ENCODE measurements at places on chromosomes 11 and 22.

- no peaks in the 10 kb centered on the region for H3K27me3 ChIP-seq
- no peak for DNase-seq
- peaks cover 22% of the 10 kb centered on the region for H3K4me1 ChIP-seq
- H3K36me3 ChIP-seq, result no peaks in the 10 kb centered on the region
Measured at GRCh38 chr11:46117842-46118241, 3.4 kb downstream of the PHF21A start.

- H3K4me3 ChIP-seq, result no peak overlapping the region
- H3K27me3 ChIP-seq, result no peaks in the 10 kb centered on the region
- no peak overlapping the region for H3K27ac ChIP-seq
- H3K36me3 ChIP-seq, result no peaks in the 10 kb centered on the region
Measured at GRCh38 chr11:121482231-121483129, 29.7 kb upstream of the SORL1-AS1 start.

DNA sequence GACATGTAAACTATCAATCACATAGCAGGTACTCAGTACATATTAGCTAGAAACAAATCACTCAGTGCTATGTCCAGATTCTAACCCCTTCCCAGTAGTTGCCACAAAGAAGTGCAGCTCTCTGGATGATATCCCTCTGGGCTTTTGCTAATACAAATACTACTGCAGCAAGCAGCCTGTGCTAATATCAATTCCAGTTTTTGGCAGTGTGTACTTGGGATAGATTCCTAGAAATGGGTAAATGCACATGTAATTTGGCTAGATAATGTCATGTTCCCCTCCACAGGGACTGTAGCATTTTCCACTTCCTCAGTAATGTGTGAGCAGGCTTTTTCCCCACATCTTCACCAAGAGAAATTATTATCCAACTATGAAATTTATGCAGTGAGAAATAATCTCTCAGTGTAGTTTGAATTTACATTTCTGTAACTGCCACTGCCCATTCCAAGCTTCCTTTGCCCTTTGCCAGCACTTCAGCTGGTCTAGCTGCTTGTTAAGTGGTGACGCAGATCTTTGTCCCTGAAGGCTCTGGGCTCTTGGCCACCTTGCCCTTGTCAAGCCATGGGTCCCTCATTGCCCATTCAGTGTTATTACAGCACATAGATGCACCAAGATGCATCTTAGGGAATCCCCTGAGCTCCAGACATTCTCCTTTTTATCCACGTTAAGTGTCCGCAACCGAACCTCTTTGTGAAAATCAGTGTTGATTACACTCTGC, 107.1 kb upstream of the CLPB start:
- no peak overlapping the region for H3K27ac ChIP-seq
- no peaks in the 10 kb centered on the region for H3K36me3 ChIP-seq
- H3K4me1 ChIP-seq, result no peaks in the 10 kb centered on the region
- H3K27me3 ChIP-seq, result no peaks in the 10 kb centered on the region
- no peak overlapping the region for H3K4me3 ChIP-seq

DNA sequence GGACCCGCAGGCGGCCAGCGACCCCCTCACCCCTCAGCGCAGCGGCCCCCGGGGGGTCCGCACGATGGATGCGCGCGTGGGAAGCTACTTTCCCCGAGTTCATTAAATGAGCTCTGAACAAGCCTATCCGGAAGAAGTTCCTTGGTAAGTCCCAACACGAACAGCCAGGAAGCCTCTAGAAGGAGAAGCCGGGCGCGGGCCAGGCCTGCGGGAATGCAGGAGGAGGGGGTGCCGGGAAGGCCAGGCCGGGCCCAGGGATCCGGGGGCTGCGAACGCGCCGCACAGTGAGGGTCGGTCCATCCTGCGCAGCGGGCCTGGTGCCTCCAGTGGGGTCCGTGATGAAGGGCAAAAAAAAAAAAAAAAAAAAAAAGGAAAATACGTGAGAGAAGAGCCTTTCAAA, 36.9 kb downstream of the TOLLIP start:
- H3K27ac ChIP-seq, result no peak overlapping the region
- H3K27me3 ChIP-seq, result no peaks in the 10 kb centered on the region
- no peak for DNase-seq
- H3K4me3 ChIP-seq, result no peak overlapping the region

GRCh38 chr11:85953491-85954143, 98.4 kb downstream of the CCDC83 start:
- peaks cover 19% of the 10 kb centered on the region for H3K36me3 ChIP-seq
- no peaks in the 10 kb centered on the region for H3K27me3 ChIP-seq
- no peak for DNase-seq
- H3K27ac ChIP-seq, result no peak overlapping the region

Data from ascending aorta (tissue), 2 donors.